ENCODE measurements at places on chromosomes 16 and 17. TPM values are rescaled to one million over a fixed set of nuclear protein-coding genes. Genes with fewer than 3 reads are reported as not detected.

CACNG1 gene
- not detected for total RNA-seq

SOCS3 gene
- 36.8 TPM for total RNA-seq

AATK gene
- 0.51 TPM for total RNA-seq

DNA sequence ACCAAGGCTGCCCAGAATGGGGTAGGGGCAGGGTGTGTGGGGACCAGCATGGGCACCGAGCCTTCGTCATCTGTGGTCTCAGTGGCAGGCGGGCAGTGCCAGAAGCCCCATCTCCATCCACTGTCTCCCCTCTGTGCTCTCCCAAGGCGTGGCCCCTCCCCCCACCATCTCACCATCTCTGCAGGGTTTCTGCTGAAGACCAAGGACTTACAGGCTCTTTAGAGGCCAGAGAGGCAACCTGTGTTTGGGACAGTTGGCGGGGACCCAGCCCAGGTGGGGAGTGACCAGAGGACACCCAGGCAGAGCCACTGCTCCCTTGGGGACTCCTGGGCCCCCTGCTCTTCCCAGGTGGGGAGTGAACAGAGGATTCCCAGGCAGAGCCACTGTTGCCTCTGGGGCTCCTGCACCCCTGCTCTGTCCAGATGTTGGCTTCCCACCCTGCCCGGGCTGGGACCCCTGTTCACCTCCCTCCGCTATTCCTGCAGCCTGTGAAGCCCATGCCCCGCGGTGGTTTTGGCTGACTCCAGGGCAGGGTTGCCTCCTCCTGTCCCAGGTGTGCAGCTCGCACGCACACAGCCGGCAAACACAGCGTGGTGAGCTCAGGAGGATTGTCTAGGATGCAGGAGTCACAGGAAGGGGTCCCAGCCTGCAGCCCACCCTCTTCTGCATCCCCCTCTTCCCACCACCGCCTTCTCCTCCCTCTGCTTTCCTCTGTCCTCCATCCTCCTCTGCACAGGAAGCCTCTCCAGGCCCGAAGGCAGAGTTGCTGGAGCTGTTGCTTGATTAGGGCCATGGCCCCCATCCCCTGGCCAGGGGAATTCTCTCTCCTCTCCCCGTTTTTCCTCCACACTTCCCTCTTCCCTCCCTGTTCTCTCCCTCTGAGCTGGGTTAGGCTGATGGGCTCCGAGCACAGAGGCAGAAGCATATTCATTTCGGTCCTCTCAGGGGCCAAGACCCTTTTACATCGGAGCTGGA lies 45.0 kb downstream of the SLC7A5 start:
- DNase-seq = no peak

DNA sequence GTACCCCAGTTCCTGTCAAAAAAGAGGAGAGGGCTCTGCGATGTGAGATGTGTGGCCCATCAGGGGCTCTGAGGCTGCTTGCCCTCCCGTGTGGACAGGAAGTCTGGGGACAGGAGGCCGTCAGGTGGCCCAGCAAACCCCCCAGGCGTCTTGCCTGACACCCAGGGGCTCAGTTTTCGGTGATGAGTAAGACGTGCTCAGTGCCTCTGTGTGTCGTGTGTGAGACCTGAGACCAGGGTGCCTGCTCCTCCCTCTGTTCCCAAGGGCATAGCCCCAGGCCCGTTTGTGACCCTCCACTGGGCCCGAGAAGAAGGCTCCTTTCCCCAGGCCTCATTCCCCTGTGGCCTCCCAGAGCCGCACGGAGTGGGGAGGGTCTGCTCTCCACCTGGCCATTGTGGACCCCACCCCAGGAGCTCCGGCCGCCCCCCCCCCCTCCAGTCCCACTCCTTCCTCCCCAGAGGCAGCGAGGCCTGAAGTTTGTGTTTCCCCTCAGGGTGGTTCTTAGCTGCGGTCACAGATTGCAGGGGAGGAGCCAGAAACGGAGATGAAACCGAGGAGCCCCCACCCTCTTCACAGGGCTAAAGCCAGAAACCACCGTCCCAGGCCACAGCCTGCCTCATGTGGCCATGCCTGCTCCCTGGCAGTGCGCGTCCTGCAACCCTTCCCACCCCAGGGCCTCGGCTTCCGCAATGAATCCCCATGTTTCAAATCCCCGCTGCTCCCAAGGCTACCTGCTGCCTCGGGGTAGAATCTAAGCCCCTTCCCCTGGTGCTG lies 4.9 kb upstream of the ACTG1 start:
- DNase-seq = no peak

DNA sequence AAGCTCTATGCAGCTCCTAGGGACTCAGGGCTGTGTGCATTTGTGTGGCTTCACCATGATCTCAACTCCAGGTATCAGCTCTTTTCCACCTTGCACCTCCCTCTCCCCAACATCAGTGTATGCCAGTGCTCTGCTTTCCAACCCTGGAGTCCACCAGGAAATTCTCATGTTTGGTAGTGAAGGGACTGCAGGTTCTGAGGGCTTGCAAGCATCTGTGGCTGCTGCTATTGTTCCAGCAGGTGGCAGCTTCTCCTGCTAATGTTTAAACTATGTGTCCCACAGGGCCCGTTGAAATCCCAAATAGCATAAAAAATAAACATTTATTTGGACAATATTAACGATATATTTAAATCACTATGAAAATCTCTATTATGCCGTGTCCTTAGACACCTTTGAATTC lies 82.0 kb downstream of the RGS9 start:
- no peak for DNase-seq

- peak; percentile 89 for DNase-seq
These were observed 35.9 kb downstream of the CMTM4 start for GRCh38 chr16:66660422-66661209.

DNA sequence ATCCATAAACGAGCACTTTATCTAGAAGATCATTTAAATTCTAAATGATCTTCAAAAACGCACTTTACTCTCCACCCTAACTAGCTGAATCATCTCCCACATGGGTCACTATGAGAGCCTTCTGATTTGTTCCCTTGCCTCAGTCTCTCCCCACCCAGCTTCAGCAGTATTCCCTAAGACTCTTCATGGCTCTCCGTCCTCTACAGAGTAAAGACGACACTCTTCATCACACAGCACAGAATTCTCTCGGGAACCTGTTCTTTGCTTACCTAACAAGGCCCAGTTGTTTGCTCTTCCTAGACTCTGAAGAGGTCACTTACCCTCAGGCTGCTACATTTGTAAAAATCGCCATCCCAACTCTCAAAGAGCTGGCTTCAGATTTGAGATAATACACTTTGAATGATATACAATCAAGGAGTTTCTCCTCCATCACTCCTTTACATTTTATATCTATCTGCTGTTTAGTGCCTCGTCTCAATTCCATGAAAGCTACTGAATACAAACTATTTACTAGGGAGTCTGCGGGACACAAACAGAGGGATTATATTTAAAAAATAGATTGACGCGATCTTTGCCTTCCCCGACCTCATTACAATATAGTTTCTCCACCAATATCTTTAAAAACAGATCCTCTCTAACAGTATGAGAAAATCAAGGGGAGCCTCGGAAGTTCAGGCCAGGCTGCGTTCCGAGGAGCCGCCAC lies 511 bp upstream of the LIG3 start:
- DNase-seq = no peak

- DNase-seq = no peak
These were observed 19.9 kb upstream of the RBL2 start for GRCh38 chr16:53414381-53414780.

- DNase-seq = no peak
These were observed 19.5 kb downstream of the TNFRSF13B start for GRCh38 chr17:16952401-16952800.

DNA sequence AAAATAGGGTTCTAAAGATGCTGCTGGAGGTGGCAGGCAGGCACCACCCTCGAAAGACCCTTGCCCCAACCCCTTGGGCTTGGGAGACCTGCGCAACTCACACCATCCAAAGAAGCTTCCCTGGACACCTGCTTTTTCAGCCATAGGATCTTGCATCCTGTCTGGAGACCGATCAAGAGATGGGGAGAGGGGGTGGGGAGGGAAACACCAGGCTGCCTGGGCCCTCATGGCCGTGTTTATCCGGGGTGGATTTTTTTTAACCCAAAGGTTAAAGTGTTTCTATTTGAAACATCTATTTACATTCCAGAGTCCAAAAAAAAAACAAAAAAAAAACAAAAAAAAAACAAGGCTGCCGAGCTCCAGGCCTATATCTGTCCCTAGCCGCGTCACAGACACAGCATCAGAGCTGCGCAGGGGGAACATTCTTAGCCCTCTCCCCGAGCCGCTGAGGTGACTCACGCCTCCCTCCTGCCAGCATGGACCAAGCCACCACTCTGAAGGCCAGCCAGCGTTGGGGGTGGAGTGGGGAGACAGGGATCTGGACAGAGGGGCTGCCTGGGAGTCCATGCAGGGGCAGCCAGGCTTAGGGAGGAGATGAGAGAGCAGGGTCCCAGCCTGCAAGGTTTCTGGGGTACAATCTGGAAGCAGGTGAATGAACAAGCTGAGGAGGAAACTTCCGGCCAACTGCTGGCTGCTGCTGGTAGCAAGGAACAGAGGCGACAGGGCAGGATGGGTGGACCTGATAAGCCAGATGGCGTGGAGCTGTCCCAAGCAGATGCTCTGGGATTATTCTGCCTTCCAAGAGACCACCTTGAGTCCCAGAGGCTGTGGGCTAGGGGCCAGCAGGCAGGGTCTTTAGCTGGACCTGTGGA lies 14.8 kb downstream of the HDAC5 start:
- peak; percentile 76 for DNase-seq

DNA sequence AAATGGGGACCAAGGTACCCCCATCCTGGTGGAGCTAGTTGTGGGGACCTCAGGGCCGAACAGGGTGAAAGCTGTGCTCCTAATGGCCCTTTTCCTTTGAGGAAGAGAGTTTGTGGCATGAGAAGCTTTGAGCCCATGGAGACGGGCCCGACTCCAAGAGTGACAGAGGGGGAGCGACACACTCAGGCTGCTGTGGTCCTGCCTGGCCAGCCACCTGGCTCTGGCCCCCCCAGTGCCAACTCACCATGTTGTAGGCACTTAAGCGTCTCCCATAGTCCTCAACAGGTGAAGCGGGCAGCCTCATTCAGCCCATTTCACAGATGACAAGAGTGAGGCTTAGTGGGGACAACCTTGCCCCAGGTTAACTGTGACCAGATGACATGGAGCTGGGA lies 1.6 kb downstream of the IL21R start:
- DNase-seq = no peak

DNA sequence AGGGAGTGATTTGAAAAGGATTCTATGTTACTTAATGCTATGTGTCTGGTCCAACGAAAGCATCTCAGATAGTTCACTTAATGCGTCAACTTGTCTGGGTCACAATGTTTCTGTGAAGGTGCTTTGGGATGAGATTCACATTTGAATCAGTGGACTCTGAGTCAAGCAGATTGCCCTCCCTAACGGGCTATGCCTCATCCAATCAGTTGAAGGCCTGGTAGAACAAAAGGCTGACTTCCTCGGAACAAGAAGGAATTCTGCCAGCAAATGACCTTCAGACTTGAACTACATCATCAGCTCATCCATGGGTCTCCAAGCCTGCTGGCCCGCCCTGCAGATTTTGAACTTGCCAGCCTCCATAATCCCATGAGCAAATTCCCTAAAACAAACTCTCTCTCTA lies 15.2 kb downstream of the EMP2 start:
- DNase-seq = no peak
